ENCODE measurements at places on chromosomes 1 and 21. TPM values are rescaled to one million over a fixed set of nuclear protein-coding genes. Genes with fewer than 3 reads are reported as not detected.

VASH2 gene
- 4.7 TPM for total RNA-seq

CFAP45 gene
- total RNA-seq: 1.6 TPM

MROH9 gene
- total RNA-seq: not detected

KRTAP11-1 gene
- total RNA-seq: not detected

CHIA gene
- not detected for total RNA-seq

OSCP1 gene
- total RNA-seq: 3.0 TPM

DNA sequence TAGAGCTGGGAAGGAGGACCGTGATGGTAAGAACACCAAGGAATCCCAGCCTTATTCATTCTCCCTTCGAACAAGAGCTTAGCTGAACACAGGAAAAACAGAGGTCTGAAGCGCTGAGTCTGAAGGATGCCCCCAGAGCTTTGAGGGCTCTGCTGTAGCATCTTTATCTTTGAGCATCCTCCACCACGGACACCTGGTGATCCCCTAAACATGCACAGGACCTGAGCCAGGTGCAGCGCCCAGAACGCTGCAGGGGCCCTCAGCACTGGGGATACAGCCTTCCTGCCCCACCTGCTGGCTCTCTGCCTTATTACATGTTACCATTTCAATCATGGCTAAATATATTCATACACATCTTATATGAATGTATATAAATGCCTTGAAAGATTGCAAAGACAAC, 7.7 kb upstream of the GPATCH4 start:
- DNase-seq: peak; percentile 78

GRCh38 chr1:31954607-31955283, 16.6 kb upstream of the PTP4A2 start:
- DNase-seq: peak; percentile 85

DNA sequence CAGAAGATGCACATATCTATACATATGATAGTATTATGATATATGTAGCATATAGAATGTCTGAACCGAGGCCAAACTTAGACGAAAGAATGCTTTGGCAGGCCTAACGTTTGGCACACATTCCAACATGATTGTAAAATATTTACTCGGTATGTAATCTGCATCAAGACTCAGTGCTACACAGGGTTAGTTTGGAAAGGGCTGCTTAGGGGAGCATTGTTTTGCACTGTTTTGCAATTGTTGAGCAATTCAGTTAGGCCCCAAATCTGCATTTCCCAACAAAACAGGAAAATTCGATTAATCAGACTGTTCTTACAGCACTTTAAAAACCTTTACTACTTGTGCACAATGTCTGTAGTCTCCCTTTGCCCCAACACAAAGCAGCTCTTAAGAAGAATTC, 216.0 kb upstream of the NEGR1 start:
- DNase-seq: no peak

DNA sequence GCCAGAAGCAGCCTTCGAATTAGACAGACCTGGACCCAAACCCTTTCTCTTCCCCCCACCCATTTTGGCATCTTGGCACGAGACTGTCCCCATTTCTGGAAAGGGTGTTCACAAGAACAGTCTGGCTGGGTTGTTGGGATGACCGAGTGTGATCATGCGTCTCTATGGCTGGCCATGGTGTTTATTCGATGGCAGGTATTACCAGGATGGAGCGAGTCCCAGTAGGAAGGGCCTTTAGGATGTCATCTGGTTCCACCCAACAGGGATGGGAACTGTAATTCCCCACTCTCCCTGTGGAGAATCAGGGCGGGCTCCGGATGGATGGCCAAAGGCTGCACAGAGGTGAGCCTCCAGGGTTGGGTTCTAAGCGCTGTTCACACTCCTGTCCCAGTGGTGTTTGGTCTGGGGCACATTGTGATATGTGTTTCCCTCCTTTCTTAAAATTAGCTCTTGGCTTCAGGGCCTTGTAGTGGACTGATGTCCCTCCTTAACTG, 33.4 kb upstream of the ATP5PO start:
- no peak for DNase-seq

DNA sequence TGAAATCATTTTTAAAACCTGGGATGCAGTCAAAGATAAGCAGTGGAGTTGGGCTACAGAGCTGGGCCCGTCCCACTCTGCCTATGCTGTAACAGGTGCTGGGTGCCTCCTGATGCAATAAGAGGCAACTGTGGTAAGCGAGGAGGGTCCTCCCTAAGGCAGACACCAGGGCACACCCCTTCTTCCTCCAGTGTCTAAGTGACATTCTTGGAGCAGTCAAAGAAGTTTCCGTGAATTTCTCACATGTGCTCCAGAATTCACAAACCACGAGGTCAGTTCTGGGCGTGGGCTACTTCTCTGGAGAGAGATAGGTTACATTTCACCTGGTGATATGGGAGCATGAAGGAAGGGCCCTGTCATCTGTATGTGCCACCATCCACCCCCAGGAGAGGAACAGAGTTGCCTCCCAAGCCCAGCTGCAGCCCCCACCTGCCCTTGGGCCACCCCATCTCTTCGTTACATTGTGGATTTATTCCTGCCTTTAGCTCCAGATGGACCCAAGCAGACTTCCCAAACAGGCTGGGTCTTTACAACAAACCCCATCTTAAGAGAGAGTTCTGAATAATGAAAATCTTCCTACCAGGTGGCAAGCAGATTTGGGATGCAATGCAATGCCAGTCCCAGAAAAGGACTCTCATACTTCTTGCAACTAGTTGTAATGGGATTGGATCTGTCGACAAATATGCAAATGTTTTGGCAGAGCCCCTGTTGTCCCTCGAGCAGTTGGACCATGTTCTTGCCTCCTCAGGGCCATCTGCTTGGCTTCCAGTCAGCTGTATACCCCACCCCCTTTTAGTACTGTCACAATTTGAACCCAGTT, 82.5 kb upstream of the CNTN2 start:
- DNase-seq: no peak

- no peak for DNase-seq
These were observed 3.4 kb downstream of the LHX9 start for GRCh38 chr1:197920414-197921117.

GRCh38 chr1:175373786-175374623, 181.4 kb upstream of the KIAA0040 start:
- DNase-seq: peak; percentile 56

DNA sequence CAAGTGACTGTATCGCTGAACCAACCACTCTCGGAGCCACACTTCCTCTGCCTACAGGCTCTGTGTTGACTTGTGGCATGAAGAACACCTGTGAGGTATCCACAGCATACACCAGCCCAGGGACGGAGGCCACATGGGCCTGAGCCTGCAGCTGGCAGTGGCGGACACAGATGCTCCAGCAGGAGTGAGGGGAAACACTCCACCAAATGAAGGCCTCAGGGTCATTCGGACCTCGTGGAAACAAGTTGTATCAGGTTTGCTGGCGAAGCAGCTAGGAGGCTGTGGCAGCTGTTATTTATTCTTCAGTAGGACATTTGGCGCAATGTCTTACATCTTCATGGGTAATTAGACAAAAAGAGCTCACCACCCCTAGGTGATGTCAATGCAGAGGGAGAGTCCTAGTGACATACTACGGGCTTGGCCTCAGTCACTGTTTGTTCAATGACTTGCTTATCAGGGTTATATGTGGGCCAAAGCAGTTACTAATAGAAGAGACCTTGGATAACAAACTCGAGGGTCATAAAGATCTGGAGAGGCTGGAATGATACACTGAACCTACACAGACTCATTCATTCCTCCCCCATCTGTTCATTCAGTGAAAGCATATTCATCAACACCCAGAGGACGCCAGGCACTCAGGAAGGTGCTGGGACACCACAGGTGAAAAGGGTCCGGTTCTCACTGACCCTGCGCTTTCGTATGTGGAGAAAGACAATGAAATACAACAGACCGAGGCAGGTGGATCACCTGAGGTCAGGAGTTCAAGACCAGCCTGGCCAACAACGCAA, 11.6 kb upstream of the ETS2 start:
- no peak for DNase-seq

DNA sequence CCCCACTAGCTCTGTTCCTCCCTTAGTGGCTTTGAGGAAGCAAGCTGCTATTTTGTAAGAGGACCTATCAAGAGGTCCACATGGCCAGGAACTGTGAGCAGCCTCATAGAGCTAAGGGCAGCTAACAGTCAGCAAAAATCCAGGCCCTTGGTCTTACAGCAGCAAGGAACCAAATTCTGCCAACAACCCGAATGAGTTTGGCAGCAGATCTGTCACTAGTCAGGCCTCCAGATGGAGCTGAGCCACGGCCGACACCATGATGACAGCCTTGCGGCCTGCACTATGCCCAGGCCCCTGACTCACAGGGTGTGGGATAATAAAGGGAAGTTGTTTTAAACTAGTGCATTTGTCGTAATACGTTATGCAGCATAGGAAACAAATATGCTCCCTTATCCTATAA, 28.0 kb upstream of the H3-3A start:
- DNase-seq: no peak

- no peak for DNase-seq
These were observed 1.8 kb upstream of the CTPS1 start for GRCh38 chr1:40977716-40978115.

DNA sequence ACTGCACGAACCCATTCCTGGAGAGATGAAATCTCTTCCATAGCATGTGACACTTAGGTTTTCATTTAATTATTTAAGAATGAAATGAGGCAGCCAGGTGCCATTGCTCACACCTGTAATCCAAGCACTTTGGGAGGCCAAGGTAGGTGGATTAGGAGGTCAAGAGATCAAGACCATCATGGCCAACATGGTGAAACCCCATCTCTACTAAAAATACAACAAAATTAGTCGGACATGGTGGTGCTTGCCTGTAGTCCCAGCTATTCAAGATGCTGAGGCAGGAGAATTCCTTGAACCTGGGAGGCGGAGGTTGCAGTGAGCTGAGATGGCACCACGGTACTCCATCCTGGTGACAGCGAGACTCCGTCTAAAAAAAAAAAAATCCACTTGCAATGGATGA, 17.8 kb downstream of the L1TD1 start:
- DNase-seq: no peak

DNA sequence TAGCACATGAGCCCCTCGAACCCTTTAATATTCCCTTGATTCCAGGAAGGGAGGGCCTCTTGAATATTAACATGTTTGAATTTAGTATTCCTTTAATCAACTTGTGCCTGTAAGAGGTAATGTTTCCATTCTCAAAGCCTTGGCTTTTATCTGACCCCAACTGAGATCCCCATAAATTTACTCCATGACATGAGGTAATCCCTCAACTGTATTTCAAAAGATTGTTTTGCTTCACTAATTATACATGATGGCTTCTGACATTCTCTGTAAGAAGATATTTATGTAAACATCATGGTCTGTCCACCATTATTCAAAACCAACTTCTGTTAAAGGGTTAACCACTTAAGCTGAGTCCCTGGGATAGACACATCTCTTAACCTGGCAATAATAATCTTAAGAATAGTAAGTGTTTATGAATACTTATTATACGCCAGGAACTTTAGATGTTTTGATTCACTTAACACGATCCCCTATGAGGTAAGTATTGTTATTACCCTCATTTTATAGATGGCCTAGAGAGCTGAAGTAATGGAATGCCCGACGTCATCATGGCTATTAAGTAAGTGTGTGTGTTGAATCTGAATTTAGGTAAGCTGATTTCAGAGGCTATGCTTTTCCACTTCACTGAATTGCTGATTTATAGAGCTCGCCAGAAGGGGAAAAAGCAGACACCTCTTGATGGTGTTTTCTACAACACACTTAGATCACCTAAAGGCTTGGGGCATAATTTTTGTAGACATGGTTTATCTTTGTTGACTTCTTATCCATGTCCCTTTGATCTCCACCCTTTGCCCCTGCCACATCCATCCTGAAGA, 11.1 kb downstream of the KRTAP19-1 start:
- no peak for DNase-seq

- DNase-seq: no peak
These were observed 283.2 kb downstream of the SETD4 start for GRCh38 chr21:35777081-35777480.

- no peak for DNase-seq
These were observed 1.0 kb downstream of the TP53BP2 start for GRCh38 chr1:223844787-223845036.

- DNase-seq: no peak
These were observed 346.2 kb upstream of the LRRC7 start for GRCh38 chr1:69221524-69221923.

DNA sequence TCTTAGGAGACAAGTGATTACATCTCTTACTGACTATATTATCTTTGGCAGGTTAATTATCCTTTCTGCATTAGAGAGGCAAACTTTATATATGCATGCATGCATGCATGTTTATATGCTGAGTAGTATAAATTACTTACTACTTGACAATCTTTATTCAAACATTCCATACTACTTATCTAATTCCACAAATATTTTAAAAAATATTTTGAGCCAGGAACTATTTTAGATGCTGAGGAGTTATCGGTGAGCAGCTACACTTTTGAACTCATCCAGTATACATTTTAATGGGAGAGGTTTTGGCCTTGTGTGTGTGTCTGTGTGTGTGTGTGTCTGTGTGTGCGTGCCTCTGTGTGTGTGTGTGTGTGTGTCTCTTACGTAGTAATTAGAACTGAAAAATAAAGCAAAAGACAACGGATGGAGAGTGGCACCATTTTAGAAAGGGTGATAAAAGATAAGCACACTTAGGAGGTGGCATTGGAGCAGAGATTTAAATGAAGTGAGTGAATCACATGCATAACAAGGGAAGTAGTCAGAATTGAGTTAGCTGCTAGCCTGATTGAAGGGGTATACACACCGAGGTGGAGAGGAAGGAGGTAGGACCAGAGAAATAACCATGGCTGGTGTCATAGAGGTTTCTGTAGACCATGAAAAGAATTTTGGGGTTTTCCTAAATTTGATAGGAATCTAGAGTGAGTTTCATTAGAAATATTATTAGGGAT, 1488.4 kb downstream of the MRPL39 start:
- no peak for DNase-seq

DNA sequence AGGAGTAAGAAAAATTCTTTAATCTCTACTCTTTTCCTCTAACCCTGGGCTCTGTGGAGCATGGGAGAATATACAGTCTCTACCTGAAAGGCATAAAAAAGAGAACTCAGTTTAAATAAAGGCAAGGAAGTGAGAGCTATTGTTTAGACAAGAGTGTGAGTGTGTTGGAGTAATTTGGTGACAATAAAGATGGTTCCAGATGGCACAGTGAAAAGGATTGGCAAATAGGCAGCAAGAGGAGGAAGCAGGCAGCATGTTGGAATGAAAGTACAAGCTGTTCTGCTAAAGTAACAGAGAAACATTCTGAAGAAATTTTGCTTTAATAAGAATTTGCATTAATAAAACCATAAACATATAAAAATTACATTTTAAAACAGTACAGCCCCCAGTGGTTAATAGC, 163.4 kb downstream of the DNM3 start:
- DNase-seq: no peak

DNA sequence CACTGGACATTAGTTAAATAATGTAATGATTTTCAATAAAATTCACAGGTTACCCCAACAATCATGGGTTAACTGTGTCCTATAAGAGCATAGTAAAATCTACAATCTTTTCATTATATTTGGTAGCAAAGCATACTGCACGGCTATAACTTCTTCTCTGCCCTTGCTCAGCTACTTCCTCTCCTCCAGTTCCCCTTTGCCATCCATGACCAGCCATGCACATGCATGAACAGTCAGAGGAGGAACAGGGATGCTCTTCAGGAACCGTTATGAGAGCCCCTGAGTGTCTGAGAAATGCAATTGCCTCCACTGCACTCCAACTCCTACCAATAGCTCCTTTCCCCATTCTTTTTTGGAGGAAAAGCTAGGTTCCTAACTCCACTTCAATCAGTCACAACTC, 646.7 kb downstream of the LTN1 start:
- no peak for DNase-seq

GRCh38 chr1:25549273-25550154, 6.1 kb downstream of the LDLRAP1 start:
- no peak for DNase-seq
